ENCODE measurements at places on chromosomes 2 and 18.

- DNase-seq, result peak; percentile 87
Observed at GRCh38 chr2:8678731-8679566, 2.9 kb upstream of the ID2 start.

DNA sequence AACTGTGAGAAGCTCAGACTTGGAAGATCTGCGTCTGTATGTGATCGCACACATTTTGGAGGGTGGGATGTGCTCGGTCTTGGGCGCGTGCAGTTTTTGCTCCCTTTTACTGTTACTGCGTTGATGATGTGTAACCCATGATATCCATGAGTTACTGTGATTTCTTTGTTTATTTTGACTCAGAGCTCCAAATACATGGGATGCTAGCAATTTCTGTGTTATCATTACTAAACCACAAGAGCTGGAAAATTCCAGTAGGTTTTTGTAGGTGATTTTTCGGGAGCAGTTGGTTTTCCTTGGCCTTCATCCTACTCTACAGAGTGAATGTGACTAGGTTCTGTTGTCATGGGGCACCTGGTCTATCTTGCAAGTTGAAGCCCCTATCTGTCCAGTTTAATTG lies 124.2 kb downstream of the AGAP1 start:
- no peak for DNase-seq

DNA sequence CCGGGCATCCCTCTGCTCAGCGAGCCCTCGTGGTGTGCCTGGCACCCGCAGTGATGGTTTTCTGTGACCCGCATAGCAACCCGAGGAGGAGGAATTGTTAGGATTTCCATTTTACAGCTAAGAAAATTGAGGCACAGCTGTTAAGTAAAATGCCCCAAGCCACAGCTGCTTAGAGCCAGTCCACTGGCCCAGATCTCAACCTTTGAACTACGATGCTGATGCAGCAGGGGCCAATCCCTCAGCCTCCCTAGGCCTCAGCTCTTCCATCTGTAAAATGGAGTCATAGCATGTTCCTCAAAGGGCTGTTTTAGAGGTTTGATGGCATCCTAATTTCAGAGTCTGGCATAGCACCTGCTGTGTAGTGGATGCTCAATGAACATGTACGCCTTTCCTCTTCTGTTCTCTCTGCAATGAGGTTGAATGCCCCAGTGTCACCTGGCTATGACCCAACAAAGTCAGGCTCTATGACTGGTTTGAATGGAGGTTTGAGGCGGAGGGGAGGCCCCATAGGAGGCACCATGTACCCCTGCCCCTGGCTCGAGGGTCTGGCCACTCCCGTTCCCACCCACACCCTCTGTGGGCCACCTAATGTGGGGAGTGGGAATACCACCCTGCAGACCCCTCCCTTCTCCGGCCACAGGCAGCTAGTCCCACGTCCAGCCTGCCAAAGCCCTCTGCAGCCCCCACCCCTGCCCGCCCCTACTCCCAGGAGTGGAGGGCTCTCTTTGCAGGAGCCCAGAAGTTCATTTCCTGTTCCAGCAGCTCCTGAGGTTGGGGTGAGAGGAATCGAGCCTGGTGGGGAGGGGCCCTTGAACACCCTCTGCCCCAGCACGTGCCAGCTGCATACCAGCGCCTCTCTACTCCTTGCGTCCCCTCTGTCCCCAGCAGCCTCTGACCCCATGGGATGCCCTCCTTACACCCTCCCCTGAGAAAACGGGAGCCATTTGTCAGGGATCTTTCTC lies 31.0 kb downstream of the INHBB start:
- DNase-seq, result no peak

- DNase-seq, result no peak
Observed at GRCh38 chr2:98376996-98377395, 30.7 kb downstream of the CNGA3 start.

DNA sequence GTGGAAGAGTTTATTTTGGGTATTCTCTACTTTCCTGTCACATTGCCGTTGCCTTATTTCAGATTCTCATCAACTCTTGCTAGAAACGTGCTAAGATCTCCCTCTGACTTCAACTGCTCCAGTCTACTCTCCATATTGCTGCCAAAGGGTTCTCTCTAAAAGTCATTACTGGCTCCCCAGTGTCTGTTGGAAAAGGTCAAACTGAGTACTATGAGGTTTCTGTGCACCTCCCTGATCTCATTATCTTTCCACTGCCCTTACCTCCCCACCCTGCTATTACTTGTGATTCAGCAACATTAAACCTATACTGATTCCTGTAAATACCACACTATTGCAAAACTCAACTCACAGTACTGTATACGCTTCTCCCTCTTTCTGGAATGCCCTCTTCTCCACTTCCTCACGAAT lies 1.9 kb upstream of the KRCC1 start:
- DNase-seq, result no peak

DNA sequence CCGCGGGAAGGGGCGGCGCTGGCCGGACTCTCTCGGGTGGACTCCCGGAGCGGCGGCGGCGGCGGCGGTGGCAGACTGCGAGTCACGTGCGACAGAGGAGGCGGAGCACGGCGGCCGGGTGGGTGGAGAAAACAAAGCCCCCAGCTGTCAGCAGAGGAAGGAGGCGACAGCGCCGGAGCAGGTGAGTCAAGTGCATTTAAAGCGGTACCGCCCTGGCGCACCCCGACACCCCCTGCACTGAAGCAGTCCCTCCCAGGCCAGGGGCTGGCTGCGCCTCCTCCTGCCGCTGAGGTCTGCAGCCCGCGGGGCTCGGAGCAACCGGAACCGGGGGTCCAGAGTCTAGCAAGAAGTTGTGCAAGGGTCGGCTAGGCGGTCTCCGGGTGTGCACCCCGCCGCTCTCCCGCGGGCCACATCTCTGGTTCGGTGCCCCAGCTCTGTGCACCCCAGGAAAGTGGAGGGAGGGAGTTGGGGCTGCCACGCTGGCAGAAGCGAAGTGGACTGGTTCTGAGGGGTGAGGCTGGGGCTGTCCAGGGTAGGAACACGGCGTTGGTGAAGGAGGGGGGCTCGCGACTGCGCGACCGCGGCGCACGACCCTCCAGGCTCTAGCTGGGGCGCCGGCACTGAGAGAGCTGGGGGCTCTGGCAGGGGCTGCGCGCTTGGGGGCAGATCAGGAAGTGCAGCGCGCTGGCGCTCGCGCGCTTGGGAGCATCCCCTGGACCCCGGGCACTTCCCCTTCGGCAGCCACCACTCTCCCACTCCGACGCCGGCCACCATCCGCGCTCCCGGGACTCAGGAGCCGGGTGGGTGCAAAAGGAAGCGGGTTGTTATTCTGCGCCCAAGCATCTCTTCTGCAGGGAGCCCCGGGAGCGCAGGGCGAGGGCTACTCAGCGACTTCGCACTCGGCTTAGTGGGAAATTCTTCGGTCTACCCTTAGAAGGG lies 64.0 kb upstream of the MAPRE2 start:
- peak; percentile 75 for DNase-seq

DNA sequence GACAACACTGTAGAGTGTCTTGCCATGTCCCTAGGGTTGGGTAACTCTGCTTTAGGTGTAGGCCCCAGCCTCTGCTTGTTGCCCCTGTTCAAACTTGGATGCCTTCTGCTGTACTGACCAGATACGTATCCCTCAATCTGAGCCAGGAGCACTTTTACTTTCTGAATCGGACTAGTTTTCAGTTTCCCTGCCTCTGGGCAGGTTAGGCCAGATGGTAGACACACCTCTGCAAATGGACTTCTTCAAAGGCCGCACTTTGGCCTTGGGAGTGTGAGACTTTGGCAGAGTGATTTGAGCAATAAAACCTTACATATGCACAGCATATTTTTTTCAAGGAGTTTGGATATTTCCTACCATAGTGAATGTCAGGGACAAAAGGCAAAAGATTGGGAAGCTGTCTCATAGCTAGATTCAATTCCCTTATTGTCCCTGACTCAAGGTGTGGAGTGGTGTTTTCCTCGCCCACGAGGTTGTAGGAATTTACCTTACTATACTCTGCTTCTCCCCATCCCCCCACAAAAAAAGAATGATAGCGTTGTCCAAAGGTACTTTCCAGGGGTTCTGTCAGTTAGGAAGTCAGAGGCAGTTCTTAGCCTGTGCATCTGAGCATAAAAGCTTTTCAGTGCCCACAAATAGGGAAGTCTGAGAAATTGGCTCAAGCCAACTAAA lies 15.3 kb upstream of the PARD3B start:
- no peak for DNase-seq

GRCh38 chr2:100584816-100585215 lies 22.0 kb downstream of the PDCL3 start:
- peak; percentile 35 for DNase-seq

GRCh38 chr2:212097001-212097400 lies 441.6 kb downstream of the ERBB4 start:
- no peak for DNase-seq

GRCh38 chr2:169579044-169579443 lies 5.1 kb upstream of the PPIG start:
- DNase-seq, result no peak

DNA sequence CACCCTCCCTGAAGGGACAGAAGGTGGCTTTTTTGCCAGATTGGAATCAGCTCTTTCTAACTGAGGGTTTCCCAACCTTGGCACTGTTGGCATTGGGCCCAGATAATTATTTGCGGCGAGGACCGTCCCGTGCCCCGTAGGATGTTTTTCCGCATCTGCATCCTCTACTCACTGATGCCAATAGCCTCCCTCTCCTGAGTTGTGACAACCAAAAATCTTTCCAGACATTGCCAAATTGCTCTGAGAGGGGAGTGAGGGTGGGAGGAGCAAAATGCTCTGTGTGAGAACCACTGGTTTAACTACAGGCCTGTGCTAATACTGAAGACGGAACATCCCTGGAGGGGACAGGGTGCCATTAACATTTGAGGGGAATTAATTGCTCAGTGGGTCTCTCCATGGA lies 33.6 kb upstream of the GLI2 start:
- no peak for DNase-seq

- no peak for DNase-seq
Observed at GRCh38 chr2:172922306-172922705, 153.3 kb upstream of the MAP3K20 start.

DNA sequence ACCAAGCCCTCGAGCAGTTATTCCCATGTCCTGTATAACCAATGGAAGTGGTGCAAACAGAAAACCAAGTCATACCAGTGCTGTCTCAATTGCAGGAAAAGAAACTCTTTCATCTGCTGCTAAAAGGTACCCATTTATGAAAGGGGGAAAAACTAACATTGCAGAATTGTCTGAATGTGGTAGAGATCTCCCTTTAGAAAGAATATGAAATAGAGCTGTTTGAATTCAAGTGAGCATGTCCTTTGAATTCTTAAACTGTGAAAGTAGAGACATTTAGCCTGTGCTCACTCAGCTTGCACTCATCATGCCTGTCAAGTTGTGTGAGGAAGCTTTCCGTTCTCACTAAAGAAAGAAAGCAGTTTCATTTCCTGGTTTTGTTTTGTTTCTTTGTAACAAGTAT lies 87.4 kb downstream of the EML4 start:
- no peak for DNase-seq

GRCh38 chr2:9260464-9260918 lies 53.9 kb downstream of the ASAP2 start:
- no peak for DNase-seq

- no peak for DNase-seq
Observed at GRCh38 chr2:182584462-182584861, 131.6 kb upstream of the DNAJC10 start.

GRCh38 chr2:97998431-97999005 lies 2.8 kb upstream of the TMEM131 start:
- no peak for DNase-seq

- no peak for DNase-seq
Observed at GRCh38 chr18:22524783-22525182, 107.1 kb upstream of the CTAGE1 start.

DNA sequence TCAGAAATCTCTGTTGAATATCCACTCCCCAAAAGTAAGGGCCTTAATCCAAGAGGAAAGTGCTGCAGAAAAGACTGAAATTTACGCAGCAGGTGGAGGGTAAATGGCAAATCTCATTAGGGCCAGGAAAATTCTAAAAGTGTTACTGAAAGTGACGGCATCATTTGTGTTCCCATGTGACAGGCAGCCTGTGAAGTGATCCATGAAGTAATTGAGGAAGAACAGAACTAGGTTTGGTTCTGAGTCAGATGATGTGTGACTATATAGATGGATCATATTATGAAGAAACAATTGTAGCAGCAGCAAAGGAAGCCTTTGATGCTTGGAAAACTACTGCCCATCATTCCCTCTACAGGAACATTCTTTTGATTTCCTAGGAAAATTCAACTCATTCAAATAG lies 401.2 kb downstream of the TGIF1 start:
- no peak for DNase-seq

DNA sequence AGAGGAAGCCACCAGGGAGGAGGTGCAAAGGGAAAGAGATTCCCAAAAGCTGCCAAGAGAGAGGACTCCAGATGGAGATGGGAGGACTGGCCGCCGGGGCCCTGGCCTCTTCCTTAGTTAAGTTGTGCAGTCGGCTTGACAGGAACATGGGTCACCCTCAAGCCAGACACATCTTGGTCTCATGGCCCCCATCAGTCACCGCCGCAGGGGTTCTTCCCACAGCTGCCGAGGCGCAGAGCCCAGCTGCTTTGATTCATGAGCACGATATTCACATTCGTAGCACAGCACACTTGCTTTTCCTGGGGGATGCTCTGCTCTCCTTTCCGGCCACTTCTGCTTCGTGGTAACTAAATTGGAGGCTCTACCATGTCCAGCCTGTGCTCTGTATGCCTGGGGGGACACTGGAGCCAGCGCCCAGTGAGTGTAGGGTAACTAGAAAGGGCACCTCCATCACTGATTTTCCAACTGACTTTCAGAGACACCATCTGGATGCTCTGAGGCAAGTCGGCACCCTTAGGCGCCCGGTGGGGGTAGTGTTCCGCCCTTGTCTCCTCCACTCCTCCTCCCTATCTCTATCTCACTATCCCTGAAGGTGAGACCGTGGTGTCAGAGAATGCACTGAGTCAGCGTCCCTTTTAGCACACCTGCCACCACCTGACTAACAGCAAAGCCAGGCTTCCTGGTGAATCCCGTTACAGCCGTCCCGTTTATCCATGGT lies 13.3 kb downstream of the TWIST2 start:
- no peak for DNase-seq

DNA sequence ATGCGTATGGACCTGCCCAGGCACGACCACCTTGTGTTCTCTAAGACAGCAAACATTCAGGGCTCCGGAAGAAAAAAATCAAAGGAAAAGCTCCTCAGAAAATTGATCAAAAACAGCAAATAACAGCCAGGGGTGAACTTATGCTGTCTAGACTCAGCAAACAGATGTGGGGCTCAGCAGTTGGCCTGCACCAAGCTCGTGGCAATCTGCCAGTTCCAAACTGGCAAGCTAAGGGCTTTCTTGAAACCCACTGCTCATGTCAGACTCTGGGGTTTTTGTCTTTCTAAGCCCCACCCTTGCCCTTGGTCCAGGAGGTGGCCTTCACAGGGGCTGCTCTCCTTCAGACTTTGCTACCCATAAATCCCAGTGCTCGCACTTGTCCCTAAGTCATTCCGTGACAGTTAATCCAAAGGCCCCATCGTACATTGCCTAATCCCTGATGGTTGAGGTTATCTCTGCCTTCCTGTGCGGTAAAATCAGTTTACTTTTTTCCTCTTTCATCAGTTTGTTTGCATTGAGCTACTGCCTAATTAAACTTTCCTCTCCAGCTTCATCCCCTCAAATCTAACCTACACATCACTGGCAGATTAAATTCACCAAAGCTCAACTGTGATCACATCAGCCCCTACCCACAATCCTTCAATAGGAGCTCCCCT lies 408.0 kb downstream of the LRATD1 start:
- DNase-seq, result no peak
